Articular chondrocyte of knee joint (primary cell): ENCODE measurements at places on chromosomes 6 and 20. TPM values are rescaled to one million over a fixed set of nuclear protein-coding genes. Genes with fewer than 3 reads are reported as not detected.

The MROH8 gene
- 4.1 and 6.4 TPM in 2 replicates for total RNA-seq

The HLA-G gene
- total RNA-seq, result 0.11 and 0.13 TPM in 2 replicates

The CST4 gene
- total RNA-seq, result not detected in 2 replicates

The GRM4 gene
- total RNA-seq, result 0.11 TPM in 1 of 2 replicates, not detected in the other
